ENCODE measurements at places on chromosomes 3 and 15.
A peak's percentile ranks its signal among the peaks of the same experiment; 100 is the strongest.

GRCh38 chr3:44896440-44896839, 22.0 kb downstream of the TGM4 start:
- DNase-seq = peak; percentile 49

- no peak for DNase-seq
These were observed 36.1 kb downstream of the PCSK6 start for GRCh38 chr15:101453123-101454120.

GRCh38 chr15:38930851-38931572, 366.4 kb upstream of the RASGRP1 start:
- no peak for DNase-seq

- DNase-seq = no peak
These were observed at the start of gene TMIE for GRCh38 chr3:46701181-46701939. Gene TMIE (plus strand): TSS chr3:46701392. CDS start chr3:46701488, 96 bp downstream.

GRCh38 chr3:99534951-99535704, 103.3 kb upstream of the COL8A1 start:
- DNase-seq = peak; percentile 72

DNA sequence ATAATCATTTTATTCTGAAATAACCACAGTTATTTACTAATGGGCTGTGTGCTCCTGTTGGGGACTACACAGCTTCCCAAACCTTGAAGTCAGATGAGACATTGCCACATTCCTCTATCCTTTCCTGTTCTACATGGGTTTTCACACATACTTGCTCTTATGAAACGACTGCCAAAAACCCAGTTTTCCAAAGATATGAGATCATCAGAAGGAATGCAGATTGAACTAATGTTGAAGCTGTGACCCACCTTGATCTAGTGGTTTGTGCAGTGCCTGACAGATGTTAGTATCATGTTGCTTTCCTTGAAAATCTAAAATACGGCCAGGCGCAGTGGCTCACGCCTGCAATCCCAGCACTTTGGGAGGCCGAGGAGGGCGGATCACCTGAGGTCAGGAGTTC, 144.6 kb downstream of the VGLL4 start:
- no peak for DNase-seq

- DNase-seq = no peak
These were observed 161.2 kb upstream of the ABI3BP start for GRCh38 chr3:101154401-101154800.

DNA sequence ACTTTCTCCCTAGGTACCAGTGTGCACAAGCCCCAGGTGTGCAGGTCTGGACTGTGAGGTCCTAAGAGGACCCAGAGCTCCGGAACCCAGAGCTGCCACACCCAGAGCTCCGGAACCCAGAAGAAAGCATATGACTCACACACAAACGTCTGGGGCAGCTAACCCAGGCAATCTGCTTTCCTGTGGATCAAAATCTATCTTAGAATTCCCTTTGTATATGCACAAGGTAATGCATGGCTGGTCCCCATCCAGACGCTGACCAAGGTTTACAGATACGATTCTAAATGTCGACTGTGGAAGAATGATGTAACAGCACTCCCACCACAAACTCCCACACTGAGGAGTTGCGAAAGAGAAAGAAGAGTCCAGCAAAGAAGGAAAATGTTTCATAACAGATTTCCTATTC, 15.7 kb downstream of the KCNMB2 start:
- DNase-seq = peak; percentile 80

DNA sequence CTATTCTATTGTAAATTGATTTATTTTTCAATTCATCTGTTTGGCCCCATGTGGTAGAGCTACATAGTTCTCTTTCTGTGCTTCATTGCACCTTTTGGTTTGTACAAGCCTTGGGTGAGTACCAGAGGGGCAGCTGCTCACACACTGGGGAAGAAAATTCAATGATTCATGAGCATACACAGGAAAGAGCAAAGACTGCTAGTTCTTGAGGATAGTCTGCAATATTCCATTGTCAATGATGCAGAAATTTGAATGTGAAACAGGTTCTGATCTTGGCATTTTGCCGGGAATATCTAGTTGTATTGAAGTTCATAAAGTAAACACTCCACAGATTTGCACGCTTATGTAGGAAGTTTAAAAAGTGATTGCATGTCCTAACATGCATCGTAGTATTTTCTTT, 304.6 kb downstream of the NAALADL2 start:
- no peak for DNase-seq

DNA sequence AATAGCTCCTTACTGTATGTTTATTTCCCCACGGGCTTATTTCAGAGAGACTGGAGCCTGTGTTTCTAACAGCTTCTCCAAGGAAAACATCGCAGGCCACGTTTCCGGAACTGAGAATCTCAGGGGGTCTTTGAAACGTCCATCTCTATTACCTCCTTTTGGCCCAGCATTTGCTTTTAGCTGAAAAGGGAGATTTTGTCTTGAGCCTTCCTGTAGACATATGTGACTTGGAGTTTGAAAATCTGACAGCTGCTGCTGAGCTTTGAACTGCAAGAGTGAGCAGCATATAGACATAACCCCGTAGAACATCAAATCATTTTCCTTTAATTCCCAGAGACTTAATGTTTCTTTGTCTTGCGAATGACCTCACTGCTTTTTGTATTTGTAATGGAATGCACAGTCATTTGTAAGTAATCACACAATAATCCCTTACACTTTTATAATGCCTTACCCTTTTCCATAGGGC, 54.6 kb downstream of the LPP start:
- DNase-seq = no peak

- no peak for DNase-seq
These were observed 52.8 kb downstream of the FAM43A start for GRCh38 chr3:194738254-194739093.

- DNase-seq = no peak
These were observed 68.9 kb upstream of the GOLGA6B start for GRCh38 chr15:72585476-72586058.

DNA sequence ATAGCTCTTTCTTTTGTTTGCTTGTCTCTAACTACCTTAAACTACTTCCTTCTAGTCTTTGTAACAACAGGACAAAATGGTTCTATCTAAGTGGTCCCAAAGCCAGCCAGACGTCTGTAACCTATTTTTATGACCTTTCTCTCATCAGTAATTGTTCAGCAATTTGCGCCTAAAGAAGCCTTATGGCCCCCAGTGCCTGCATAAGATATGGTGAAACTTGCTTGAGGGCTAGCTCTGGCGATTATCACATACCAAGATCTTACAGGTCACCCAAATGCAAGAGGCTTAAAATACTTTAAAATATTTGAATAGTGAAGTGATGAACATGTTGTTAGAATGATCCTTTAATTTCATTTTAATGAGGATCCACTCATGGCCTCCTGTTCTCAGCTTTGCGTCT, 369.4 kb downstream of the SOX2 start:
- DNase-seq = no peak

GRCh38 chr15:70855764-70856163, 1.8 kb upstream of the LARP6 start:
- peak; percentile 14 for DNase-seq

DNA sequence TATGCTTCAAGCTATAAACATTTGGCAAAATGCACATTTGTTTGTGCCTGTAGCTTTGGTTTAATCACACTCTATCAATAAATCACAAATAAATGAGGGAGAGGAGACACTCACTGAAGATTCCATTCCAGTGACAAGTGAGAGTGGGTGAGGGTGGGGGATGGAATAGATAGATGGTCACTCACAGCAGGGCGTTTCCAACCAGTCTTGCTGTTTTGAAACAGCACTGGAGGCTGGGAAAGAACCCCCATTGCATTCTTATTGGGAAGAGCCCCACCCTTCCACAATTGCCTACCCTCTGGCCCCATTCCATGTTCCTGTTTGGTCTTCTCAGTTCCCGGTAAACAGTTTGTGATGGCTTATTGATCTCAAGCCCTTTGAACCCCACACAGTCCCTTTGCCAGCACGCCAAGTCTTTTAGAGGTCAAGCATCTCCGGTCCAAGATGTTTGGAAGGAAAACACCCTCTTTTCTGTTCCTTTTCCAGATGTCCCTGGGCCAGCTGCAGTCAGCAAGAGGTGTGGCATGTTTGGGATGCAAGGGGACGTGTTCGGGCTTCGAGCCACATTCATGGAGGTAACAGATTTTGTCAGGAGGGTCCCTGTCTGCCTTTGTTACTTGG, 30.7 kb downstream of the LMCD1 start:
- no peak for DNase-seq

DNA sequence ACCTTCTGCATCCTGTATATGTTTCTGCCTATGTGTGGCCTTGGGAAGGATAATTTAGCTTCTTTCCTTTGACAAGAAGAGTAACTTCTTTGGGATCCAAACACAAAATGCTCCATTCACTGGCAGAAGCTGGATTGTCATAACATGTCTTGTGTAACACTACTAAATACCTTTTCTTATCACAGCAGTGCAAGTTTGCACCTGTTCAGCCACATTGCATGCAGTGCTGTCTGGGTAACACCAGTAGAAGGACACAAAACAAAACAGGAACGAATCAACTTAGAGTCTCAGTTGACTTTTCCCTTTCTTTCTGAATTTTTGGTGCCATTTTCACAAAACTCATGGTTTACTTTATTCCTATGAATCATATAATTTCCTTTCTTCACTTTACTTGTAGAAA, 43.6 kb upstream of the TNIK start:
- no peak for DNase-seq

DNA sequence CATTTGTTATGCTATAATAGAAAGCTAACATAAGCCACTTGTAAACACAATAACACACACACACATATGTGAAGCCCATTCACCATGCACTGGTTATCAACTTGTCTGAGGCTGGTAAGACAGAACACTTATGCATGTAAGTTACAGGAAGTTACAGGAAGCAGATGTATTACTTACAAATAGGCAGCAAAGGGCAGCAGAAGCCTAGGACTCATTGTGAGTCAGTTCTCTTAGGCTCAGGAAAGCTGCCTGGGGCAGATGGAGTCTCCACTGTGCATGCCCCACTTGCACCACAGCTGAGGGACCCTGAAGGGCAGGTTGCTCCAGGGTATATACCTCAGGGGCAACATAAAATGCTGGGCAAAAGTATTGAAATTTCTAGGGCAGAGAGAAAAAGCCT, 748.8 kb upstream of the CCDC54 start:
- peak; percentile 53 for DNase-seq

DNA sequence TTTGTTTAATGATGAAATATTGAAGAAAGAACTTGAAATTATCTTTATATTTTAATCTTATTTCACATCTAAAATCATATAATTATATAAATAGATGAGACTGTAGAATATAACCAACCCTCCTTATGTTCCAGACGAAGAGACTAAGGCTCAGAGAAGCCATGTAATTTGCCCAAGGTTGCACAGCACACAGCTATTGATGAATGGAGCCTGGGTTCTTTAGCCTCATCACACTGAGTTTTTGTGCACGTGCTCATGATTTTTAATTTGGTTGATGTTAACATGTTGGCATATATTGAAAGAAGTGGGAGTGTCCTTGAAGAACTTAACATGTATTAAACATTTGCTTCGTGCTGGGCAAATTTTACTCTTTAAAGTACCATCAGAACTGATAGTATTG, 151.6 kb downstream of the FNDC3B start:
- DNase-seq = no peak

DNA sequence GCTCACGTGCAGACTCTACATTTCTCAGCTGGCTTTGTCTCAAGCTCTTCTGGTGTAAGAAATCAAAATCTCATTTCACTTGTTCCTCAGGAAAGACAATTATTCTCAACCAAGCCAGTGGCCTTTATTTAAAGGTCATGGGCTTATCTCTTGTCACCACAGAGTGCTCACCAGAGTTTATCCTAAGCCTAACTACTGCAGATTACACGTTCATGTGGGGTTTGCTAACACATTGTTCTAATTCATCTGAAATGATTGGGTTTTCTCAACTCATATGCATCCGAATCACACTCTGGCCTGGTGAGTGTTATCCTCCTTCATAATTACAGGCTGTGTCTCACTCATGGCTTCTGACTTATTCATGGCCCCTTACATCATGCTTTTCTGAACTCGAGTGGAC, 83.3 kb upstream of the TSC22D2 start:
- no peak for DNase-seq

DNA sequence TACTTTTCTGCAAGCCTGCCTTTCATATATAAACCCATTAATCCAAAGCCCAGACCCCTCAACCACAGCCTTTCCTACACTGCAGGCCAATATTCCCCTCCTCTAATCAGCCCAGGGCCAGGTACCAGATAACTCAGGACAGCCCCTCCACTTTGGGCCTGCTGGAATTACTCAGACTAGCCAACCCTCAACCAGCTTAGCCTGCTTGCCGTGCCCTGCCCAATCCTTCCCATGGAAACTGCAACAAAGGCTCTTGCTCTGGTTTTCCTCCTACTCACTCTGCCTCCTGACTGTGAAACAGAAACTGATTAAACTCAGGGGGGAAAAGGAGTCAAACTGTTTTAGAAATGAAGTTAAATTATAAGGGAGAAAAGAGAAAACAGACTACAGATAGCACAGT, 248.1 kb downstream of the KLF13 start:
- DNase-seq = no peak

DNA sequence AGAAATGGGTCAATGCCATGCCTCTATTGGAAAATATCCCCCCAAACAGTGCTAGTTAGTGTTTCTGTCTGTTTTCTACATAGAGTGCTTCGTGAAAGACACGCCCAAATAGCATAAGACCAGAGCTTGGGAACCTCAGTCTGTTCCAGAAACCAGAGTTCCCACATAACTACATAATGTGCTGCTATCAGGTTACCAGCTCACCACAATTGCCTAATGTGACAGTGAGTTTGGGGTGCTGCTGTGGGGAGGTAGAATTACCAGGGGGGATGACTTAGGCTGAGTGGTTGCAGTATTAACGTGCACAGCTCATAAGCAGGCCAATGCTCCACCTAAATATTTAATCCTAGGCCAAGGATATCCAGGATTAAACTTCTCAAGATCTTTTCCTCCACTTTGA, 39.2 kb downstream of the DUT start:
- no peak for DNase-seq

Data from MV-4-11 (cell line).